ENCODE measurements at places on chromosomes 13 and 19. TPM values are rescaled to one million over a fixed set of nuclear protein-coding genes. Genes with fewer than 3 reads are reported as not detected.

LRRC63 gene
- total RNA-seq, result 0.63 TPM

PEAK3 gene
- not detected for total RNA-seq

ESD gene
- total RNA-seq, result 137 TPM

ZNF506 gene
- 39.3 TPM for total RNA-seq

CEACAM4 gene
- not detected for total RNA-seq

PRR19 gene
- 0.61 TPM for total RNA-seq

FFAR2 gene
- total RNA-seq, result not detected

CEACAM6 gene
- not detected for total RNA-seq

KRTDAP gene
- not detected for total RNA-seq

PGLYRP2 gene
- 0.24 TPM for total RNA-seq

All from activated CD4-positive, alpha-beta memory T cell treated with anti-CD3 and anti-CD28 coated beads for 36 hours (primary cell).